ENCODE measurements at places on chromosomes 7 and 10. TPM values are rescaled to one million over a fixed set of nuclear protein-coding genes. Genes with fewer than 3 reads are reported as not detected.

Gene FFAR4
- not detected for total RNA-seq

Gene HYCC1
- total RNA-seq, result 47.2 TPM

GRCh38 chr7:30165590-30165989, 30.8 kb downstream of the MTURN start:
- DNase-seq, result no peak

Gene ADAM12
- total RNA-seq, result 0.65 TPM

Gene LRRN3
- 262 TPM for total RNA-seq

GRCh38 chr7:41294556-41295454, 408.1 kb downstream of the INHBA start:
- DNase-seq, result no peak

- peak; percentile 24 for DNase-seq
Measured at GRCh38 chr10:62815381-62816075, 638 bp downstream of the EGR2 start.

- no peak for DNase-seq
Measured at GRCh38 chr7:135683609-135684008, 21.3 kb downstream of the STMP1 start.

GRCh38 chr10:125203186-125203800, 42.9 kb upstream of the CTBP2 start:
- no peak for DNase-seq

DNA sequence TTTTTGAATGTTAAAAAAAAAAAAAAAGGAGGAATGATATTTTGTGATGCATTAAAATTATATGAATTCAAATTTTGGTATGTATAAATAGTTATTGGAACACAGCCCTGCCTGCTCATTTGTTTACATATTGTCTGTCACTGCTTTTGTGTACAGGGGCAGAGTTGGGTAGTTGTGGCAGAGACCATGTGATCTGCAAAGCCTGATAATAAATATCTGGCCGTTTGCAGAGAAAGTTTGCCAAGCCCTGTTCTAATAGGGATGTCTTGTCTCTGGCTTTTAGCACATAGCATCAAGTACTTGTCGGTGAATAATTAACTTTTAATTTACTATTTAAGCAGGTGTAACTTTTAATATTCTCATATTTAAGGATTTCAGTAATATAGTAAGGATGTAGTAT, 19.8 kb downstream of the TSPAN13 start:
- no peak for DNase-seq

Gene HOGA1
- not detected for total RNA-seq

DNA sequence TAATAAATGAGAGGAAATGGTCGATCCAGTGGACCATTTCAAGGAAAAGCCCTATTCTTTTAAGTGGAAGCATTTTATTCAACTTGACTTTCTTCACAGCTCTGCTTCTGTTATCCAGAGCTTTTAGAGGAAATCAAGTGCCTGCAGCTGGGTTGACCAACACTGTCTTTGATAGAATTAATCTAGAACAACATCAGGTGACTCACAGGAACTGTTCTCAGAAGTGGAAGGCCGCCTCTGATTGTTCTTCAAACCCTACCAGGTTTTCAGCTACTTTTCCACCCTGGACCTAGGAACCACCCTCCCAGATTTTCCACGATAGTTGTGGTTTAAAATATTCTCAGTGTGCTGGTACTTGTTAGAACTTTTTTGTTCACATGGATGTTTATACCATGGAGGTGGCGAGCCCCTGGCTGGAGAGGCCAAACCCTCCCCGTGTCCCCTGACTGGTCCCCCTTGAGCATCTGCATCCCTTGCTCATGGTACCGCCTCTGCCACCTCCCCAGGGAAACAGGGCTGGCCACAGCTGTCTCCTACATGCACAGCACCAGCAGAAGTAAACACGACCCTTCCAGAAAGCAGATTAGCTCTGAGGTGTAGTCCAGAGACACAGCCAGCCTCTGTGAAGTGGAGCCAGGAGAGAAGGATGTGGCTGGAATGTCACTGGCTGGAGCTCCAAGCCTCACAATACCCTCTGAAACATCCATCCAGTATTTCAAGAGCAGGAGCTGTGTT, 293.3 kb downstream of the USP6NL start:
- no peak for DNase-seq

GRCh38 chr10:12980102-12980661, 21.3 kb downstream of the CCDC3 start:
- no peak for DNase-seq

- DNase-seq, result no peak
Measured at GRCh38 chr7:39504963-39505362, 61.2 kb upstream of the YAE1 start.

GRCh38 chr10:101833466-101833865, 10.1 kb downstream of the KCNIP2 start:
- no peak for DNase-seq

- no peak for DNase-seq
Measured at GRCh38 chr10:88395677-88396076, 187.4 kb downstream of the RNLS start.

Gene CNPY1
- total RNA-seq, result not detected

Gene WNT16
- not detected for total RNA-seq

DNA sequence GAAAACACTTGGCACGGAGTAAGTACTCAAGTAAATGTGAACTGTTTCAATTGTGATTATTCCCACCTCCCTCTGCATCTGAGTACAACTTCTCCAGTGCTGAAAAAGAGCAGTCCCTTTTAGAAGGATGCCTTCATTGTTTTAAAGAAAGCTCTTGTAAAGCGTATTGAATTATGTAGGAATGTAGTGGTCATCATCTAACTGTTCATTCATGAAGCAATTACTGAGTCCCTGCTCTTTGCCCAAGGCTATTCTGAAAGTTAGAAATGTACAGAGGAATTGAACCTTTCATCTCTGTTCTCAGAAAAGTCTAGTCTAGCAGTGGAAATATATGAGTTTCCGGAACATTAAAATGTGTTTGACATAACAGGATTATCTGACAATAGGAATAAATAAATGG, 127.8 kb downstream of the CACNB2 start:
- no peak for DNase-seq

Gene COL1A2
- 0.06 TPM for total RNA-seq

- DNase-seq, result no peak
Measured at GRCh38 chr7:49247759-49248158, 323.4 kb downstream of the CDC14C start.

DNA sequence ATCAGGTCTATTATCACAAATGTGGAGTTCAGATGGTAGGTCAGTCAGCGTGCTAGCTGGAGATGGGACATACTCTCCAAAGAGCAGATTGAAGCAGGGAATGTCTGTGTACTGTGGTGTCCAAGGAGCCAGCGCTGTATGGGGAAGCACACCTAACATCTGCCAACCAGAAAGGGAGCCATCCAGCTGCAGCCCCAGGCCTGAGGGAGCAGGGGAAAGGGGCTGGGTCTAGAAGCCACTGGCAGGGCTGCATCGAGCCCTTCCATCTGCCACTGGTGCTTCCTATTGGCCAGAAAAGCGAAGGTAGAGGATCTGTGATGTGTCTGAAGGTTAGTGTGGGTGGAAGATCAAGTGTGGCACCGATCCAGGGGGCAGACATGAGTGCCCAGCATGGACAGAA, 8.0 kb upstream of the RAMP3 start:
- no peak for DNase-seq

Gene PIP
- not detected for total RNA-seq

Gene C10orf90
- total RNA-seq, result not detected

DNA sequence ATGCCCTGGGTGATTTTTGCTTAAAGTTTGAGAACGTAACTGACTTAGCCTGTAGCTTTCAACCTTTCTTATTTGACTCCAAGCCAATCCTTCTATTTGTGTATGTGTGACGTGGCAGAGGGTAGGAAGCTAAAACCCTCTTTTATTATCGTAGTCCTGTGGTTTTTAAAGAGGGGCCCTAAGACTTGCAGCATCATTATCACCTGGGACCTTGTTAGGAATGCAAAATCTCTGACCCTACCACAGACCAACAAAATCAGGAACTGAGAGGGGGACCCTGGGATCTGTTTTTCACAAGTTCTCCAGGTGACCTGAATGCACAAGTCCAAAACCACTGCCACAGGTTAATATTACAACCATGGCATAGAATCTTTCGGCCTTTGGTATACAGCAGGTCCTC, 80.1 kb downstream of the OSBPL3 start:
- DNase-seq, result no peak

DNA sequence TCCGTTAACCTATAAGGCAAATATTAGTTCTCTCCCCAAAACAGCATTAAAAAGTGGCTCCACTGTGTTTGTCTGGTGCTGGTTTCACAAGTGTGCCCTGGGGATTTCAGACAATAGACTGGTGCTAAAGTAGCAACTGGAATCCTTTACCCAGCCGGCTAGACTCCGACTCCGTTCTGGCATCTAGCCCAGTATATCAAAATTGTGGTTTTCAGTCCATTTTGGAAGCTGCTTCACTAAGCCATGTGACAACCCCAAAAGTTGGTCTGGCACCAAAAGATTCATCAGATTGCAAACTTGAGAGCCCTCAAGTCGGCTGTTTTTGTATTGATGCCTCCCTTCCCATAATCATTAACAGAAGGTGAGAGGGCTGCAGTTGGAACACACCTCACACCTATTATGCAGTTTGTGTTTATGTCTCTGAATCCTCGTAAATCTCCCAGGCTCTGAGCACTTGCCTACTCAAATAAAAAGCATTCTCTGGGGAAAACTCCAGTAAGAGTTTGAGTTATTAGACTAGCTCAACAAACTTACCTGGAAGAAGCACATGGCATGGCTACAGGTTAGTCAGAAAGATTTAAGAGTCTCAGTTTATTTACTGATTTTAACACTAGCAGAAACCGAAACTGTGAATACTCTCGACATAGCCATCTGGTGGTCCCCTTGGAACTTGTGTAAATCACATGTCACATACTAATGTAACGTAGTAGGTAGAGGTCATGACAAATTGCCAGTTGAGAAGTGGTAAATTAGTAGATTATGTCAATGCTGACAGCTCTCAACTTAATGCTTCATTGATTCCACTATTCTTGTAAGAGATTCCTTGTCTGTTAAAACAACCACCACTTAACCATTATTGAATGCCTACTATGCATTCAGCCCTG, 14.8 kb upstream of the WNT16 start:
- no peak for DNase-seq

Gene MACROH2A2
- 4.9 TPM for total RNA-seq

DNA sequence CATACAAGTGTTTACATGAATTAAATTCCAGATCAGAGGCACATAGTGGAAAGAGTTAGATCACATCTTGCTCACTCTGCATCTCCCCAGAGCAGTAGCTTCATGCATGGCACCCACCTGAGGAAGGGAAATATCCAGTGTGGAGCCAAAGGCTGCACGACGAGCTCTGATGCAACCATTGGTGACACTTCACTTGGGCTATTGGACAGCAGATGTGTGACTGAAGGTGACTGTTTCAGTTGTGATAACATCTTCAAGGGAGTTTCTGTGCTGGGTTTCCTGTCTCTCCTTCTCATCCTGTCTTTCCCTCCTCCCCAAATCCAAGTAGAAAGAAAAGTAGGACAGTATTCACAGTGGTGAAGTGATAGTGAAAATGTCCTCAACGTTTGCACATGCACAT, 115.0 kb downstream of the TAF3 start:
- DNase-seq, result no peak

- no peak for DNase-seq
Measured at GRCh38 chr10:51743146-51743545, 43.8 kb upstream of the CSTF2T start.

GRCh38 chr7:78232806-78233205, 434.2 kb downstream of the PHTF2 start:
- DNase-seq, result no peak

Gene NUDT1
- total RNA-seq, result 77.4 TPM
